CD8-positive, alpha-beta memory T cell (primary cell): ENCODE measurements at places on chromosomes 6 and 20.

DNA sequence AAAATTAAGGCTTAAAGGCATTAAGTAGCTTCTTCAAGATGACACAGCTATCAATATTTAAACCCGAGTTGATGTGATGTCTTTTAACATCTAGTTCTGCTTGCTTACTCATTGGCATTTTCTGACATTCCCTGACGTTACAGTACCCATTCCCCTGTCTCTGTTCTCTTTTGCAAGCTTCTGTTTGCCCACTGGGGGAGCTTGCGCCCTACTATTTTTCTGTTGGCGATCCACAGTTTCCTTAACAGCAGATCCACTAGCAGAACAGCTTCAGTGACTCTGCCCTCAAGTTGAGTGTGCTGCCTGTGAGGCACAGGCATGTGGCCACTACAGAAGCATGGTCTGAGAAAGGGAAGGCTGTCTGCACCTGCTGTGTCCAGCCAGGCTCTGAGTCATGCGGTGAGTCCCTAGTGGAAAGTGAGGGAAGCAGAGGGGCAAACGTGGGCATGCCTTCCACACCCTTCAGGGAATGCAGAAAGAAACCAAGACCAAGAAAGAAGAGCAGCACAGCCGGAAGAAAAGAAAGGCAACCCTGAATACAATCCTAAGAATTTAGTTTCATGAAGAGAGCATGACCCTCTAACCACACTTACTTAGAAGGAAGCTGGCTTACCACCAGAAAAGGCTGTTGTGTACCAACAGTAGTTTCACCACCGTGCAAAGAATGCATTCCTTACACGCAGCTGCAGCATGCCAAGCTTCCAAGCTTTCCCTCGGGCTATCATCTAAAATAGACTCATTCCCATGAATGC lies 97.7 kb upstream of the VGLL2 start:
- no peaks in the 10 kb centered on the region for H3K27me3 ChIP-seq
- H3K27ac ChIP-seq, result no peak overlapping the region
- no peaks in the 10 kb centered on the region for H3K4me1 ChIP-seq
- H3K36me3 ChIP-seq, result no peaks in the 10 kb centered on the region

GRCh38 chr20:43431134-43431519 lies 26.6 kb upstream of the SRSF6 start:
- H3K4me3 ChIP-seq, result no peak overlapping the region
- no peaks in the 10 kb centered on the region for H3K27me3 ChIP-seq
- H3K36me3 ChIP-seq, result no peaks in the 10 kb centered on the region
- DNase-seq, result no peak
- H3K27ac ChIP-seq, result no peak overlapping the region

GRCh38 chr6:37125774-37126492 lies 44.0 kb upstream of the PIM1 start:
- H3K27me3 ChIP-seq, result no peaks in the 10 kb centered on the region
- H3K36me3 ChIP-seq, result no peaks in the 10 kb centered on the region
- no peak for DNase-seq
- peak overlapping the region; percentile 21 for H3K27ac ChIP-seq
- H3K4me1 ChIP-seq, result no peaks in the 10 kb centered on the region

- DNase-seq, result no peak
- no peak overlapping the region for H3K27ac ChIP-seq
These were observed 2.1 kb upstream of the ERGIC3 start for GRCh38 chr20:35539756-35540212.

DNA sequence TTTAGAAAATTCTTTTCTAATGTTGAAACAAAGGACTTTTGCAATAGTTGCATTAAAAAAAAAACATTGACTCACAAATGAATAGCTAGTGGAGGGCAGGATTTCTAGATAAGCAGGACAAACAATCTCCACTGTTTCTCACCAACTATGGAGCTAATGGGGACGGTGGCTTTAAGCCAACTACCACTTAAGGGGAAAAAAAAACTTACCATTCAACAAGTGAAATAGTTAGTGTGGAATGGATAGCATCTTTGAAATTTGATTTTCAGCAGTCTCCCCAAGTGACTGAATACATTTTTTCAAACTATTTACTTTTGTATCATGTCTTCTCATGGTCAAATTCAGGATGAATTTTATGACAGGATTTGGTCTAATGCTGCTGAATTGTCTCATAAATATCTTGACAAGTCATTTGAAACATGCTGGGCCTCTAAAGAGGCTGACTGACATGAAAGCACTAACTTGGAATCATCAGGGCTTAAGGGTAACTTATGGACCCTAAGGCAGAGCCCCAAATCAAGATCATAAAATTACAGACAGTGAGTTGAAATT lies 100.5 kb downstream of the EYA4 start:
- no peaks in the 10 kb centered on the region for H3K4me1 ChIP-seq
- no peaks in the 10 kb centered on the region for H3K27me3 ChIP-seq
- no peak overlapping the region for H3K27ac ChIP-seq
- H3K36me3 ChIP-seq, result no peaks in the 10 kb centered on the region
- no peak overlapping the region for H3K4me3 ChIP-seq
- no peak for DNase-seq

GRCh38 chr20:39378776-39379175 lies 416.6 kb downstream of the DHX35 start:
- no peak overlapping the region for H3K4me3 ChIP-seq
- no peak for DNase-seq
- no peaks in the 10 kb centered on the region for H3K36me3 ChIP-seq
- no peak overlapping the region for H3K27ac ChIP-seq
